ENCODE measurements at places on chromosomes 4 and X.

DNA sequence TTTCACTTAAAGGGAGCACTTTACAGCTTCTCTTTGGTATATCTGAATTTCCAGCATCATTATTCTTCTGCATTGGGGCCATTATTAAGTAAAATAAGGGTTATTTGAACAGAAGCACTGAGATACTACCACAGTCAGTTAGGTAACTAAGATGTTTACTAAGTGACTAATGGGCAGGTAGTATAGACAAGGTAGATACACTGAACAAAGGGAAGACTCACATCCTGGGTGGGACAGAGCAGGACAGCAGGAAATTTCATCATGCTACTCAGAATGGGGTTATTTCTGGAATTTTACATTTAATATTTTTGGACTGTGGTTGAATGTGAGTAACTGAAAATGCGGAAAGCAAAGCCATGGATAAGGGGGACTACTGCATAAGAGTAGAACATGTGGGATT, 316.0 kb downstream of the CCSER1 start:
- DNase-seq, result no peak

- DNase-seq, result peak; percentile 78
Measured at GRCh38 chr4:138035781-138036258, 206.3 kb downstream of the SLC7A11 start.

DNA sequence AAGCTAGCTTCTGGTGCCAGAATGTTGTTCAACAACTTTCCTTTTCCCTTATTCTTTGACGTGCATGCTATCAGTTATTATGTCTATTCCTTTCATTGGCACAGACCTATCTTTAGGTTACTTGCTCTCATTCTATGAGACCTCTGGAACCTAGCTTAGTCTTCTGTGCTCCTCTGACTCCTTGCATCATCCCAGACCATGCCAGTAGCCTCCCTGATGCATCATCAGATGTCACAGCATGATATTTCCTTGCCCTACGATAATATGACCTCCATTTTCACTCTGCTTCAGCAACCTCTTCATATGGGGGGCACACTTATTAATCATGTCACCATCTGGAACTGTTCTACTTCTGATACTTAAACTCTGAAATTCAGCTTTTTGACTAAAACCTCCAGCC, 37.2 kb downstream of the CLCN5 start:
- DNase-seq, result no peak

DNA sequence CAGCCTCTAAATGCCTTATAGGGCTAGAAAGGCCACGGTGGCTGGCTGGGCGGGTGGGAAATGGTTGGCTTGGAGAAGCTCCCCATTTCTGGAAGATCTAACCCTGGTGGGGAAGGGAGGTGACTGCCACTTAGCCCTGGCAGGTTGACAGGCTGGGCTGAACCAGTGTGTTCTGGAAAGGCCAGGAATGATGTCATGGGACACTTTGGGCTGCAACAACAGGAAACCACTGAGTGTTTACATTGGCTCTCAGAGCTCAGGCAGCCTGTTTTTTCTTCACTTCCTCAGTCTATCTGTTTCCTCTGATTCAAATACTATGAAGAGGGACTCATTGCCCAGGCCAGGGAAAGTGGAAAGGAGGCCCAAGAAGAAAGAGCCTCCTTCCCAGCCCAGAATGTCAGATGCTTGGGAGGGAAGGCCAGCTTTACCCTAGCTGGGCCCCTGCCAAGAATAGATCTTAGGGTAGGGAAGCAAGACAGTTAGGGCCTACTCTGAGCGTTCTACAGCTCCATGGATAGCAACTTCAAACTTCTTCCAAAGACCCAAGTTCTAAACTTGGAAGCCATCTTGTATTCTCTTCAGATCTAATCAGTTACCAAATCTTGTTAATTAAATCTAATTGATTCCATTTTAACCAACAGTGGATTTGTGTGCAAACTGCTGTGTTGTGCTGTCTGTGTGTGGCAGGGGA, 65.8 kb upstream of the MSN start:
- DNase-seq, result peak; percentile 87

GRCh38 chr4:56870946-56871345, 36.8 kb upstream of the REST start:
- DNase-seq, result peak; percentile 62

DNA sequence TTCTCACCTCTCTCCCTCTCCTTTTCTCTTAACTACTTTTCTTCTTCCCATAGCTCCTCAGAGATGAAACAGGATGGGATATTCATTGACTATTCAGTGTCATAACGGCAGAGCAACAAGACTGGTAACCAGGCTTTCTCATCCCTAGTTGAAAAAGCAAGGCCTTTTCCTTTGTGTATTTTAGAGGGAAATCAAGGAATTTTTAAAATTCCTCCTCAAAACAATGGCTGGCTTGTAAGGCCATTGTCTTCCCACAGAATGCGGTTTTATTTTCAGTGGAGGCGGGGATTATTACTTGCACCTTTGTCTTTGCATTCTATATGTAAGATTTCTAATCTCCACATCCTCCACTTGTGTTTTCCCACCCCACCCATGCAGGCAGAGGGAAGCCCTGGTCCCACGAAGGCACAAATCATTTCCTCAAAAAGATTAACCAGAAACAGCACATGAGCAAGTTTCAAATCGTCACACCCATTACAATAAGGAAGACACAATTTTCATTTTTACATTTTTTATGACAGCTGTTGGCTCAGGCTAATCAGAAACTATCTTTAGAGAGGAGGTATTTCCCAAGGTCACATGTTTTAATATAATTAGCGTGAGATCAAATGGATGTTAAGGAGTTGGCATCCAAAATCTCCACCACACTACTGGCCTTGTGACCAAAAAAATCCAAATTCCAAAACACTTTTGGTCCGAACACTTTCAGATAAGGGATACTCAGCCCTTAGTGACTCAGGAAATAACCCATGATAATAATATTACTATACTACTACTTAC, 53.0 kb upstream of the KDR start:
- no peak for DNase-seq
